HuH-7.5 (cell line): ENCODE measurements at places on chromosomes 3 and 15.

GRCh38 chr15:31178705-31179104 lies 77.2 kb upstream of the TRPM1 start:
- DNase-seq: no peak

- DNase-seq: no peak
Measured at GRCh38 chr15:51642696-51643095, 20.1 kb upstream of the DMXL2 start.

DNA sequence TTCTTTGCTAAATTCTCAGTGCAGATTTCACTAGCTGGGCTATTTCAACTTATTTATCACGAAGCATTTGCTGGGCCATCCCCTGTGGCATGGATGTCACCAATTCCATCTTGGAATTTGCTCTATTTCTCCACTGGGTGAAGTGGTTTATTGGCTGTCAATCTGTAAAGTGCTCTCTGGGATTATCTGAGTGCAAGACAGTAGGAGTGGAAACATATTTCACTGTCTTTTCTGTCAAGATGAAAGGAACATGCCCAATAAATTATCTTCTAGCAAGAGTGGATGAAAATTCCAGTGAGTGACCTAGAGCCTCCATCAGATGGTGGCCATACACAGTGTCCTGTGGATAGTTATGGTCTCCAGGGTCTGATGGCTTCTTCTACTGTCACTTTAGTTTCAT lies 25.1 kb upstream of the CTDSPL start:
- DNase-seq: no peak

DNA sequence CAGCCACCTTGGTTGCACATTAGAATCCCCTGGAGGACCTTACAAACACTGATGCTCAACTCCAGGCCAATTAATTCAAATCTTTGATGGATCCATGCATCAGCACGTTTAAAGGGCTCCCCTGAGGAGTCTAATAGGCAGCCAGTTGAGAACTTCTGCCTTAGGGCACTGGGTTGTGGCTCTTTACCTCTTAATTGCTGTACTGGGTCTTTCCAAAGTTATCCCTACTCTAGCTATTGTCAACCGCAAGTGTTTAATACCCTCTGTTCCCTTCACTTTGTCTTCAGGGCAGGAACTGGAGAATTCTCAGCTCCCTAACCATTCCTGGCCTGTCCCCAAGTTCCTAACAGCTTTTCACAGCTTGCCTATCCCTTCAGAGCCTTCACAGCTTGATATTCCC lies 15.0 kb upstream of the FAM174B start:
- no peak for DNase-seq

- DNase-seq: no peak
Measured at GRCh38 chr3:58163234-58163633, 47.5 kb downstream of the DNASE1L3 start.

- peak; percentile 86 for DNase-seq
Measured at GRCh38 chr15:77584201-77584600, 48.5 kb downstream of the LINGO1 start.

- DNase-seq: no peak
Measured at GRCh38 chr3:163664466-163664865, 1413.8 kb downstream of the SI start.

GRCh38 chr3:64031540-64032508 lies 8.5 kb upstream of the PSMD6 start:
- no peak for DNase-seq

GRCh38 chr3:60316121-60316797 lies 935.0 kb downstream of the FHIT start:
- no peak for DNase-seq

DNA sequence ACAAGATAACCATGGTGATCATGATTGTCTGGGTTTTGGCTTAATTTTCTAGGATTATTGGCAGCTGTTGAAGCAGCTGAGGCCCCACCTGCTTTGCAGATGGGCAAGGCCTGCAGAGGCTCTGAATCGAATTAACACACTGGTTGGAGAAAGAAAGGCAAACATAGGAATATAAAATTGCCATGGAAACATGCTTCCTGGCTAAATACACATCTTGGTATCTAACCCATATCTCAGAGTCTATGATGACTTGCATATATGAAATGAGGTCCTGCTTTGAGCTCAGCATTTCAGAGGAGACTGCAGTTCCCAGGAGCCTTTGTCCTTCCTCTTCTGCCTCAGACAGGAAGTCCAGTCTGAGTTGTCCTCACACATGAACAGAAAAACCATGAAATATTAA lies 24.3 kb upstream of the SV2B start:
- DNase-seq: no peak

GRCh38 chr15:90151989-90152645 lies 49.0 kb upstream of the SEMA4B start:
- no peak for DNase-seq

DNA sequence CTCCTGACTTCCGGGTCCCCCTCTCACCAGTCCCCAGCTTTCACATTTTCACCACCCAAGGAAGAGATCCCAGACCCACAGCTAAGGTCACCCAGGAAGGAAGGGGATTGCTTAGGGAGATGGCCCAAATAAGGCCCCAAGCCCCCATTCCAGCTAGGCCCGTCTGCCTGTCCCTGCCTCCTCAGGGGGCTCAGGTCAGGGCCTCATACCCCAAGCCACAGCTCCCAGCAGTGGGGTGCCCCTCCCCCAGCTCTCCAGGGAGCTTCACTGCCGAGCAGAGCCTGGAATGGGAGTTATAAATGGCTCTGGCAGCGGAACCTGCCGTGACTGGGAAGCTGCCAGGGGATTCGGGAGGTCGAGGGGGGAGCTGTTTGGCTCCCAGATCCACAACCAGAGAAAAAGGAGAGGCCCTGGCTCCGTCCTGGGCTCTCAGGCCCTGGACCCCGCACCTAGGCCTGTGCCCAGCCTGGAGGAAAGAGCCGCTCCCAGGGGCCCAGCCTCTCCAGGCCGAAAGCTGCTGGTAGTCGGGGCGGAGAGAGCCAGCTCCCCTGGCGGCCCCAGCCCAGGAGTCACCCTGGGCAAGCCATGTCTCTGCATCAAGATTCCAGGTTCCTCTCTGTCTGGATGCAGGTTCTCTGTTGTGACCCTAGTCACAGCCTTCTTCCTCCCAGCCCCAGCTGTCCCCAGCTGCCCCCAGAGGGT lies 550 bp downstream of the CCDC9B start:
- DNase-seq: no peak

DNA sequence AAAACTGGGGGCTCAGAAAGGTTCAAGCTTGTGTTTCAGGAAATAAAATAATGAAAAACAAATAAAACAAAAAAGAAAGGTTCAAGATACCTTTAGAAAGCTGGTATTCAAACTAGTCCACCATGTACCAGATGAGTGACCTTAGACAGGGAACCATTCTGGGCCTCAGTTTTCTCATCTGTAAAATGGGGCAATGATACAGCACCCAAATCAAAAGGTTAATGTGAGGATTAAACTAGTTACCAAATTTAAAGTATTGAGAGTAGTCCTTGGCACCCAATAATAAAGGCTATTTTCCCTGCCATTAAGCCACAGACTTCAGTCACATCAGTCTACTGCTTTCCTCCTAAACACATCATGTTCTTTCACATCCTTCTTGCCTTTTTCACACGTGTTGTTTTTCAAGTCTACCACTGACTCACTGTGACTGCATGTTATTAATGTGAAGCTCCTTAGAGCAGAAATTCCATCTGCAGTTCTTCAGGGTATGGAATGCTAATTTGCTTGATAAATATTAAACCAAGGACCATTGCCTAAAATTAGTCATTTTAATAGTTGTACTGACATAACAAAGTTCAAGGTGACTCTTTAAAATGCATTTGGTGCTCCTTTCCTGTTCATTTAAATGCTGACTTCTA lies 19.9 kb downstream of the TAMM41 start:
- DNase-seq: no peak

- no peak for DNase-seq
Measured at GRCh38 chr3:196603683-196604082, 35.2 kb downstream of the FBXO45 start.

- DNase-seq: no peak
Measured at GRCh38 chr15:87522997-87523396, 733.5 kb downstream of the NTRK3 start.

- DNase-seq: no peak
Measured at GRCh38 chr3:126947429-126947828, 35.5 kb upstream of the PLXNA1 start.

- DNase-seq: no peak
Measured at GRCh38 chr3:50124052-50124799, 30.9 kb upstream of the SEMA3F start.

DNA sequence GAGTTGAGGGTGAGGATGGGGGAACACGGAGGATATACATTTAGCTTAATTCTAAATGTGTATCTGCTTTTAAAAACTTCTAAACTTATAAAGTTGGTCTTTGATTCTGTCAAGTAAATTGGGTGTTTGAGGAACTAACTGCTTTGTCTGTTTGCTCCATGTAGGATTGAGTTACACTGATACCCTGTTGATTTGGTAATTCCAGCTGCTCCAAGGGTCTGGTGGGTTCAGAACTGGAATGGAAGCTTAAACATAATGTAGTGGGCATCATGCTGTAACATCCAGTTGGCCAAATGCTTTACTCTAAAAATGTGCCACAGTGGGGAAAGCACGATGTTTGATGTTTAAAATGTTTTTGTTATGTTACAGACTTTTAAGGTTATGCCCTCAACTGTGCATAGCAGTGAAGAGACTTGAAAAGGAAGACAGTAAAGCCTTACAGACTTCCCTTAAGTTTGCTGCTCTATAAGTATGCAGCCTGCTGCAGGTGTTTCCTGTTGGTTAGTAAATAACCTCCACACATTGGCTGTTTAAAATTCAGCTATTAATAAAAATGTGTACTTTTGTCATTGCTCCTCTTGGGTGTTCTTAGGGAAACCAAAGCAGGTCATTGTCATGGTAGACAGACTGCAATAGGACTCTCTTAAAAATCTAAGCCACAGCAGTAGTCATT lies 5.9 kb upstream of the EDEM1 start:
- DNase-seq: no peak

- peak; percentile 96 for DNase-seq
Measured at GRCh38 chr15:66842710-66843441, 140.8 kb downstream of the SMAD6 start.

DNA sequence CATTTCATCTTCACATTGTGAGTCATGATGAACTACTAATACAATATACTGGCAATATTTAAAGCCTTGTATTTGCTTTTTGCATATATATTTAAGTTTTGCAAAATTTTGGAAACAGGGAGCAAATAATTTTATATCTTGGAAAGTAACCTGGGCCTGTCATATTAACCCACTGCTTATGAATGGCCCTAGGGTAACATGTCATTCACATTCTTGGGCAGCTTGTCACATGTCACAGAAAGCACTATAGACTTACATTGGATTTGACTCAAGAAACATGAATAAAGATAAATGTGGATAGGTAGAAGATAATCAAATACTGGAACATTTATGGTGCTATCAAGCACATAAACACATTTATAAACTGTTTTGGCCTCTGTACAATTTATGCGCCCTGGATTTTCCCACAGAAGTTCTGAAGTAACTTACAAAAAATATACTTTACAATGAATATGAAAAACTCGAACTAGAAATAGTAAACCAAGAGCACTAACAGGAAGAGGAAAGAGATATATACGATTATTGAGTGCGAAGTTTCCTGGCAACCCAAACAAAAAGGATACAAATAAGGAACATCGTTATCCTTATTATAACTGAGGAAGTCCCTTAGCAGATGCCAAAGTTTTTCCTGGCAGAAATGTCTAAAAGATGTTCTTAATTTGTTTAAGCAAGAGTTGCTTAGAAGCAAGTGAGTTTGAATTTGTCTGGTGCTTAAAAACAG lies 257.2 kb downstream of the RBMS3 start:
- DNase-seq: no peak

DNA sequence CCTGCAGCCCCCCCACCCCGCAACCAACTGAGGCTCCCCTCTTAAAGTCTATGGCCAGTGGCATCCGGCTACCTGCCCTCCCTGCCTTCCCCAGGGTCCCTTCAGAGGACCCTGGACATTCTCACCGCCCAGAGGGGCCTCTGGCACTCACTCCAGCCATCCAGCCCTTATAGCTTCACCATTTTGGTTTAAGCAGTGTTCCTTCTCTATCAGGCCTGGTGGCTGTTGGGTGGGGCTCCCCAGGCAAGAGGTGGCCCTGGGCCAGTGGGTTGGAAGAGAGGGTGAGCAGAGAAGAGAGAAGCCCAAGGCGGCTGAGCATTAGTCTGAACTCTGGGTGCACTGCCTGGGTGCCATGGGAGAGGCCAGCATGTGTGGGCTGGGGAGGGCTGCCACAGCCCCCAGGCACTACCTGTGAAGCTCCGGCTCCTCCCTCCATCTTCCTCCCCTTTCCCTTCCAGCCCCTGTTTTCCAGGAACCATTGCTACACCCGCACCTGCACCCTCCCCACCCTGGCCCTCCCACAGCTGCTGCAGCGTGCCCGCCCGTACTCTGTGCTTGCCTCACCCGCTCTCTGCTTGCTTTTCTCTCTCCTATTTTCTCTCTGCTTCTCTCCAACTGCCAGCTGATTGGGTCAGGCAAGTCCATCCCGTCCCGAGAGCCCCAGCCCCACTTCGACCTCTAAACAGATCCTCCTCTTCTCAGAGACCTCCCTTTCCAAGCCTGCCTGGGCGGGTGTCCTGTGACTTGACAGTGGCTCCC lies 168.2 kb downstream of the TBC1D2B start:
- DNase-seq: no peak

GRCh38 chr15:44023176-44023575 lies 171.9 kb downstream of the FRMD5 start:
- no peak for DNase-seq

DNA sequence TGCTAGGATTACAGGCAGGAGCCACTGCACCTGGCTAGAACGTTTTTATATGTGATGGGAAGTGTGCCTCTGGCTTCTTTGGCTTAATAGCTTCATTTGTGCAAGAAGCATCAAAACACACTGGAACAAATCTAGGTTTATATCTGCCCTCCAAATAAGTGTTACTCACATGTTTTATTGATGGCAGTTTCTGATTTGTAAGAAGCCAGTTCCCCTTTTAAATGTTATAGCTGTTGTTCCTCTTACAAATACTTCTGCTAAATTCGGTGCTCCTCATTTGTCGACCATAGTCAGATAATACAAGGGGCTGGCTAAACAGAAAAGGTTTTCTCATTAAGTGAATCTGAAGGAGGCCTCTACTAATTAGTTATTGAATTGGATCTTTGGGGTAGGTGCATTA lies 307.1 kb upstream of the SEMA6D start:
- no peak for DNase-seq

DNA sequence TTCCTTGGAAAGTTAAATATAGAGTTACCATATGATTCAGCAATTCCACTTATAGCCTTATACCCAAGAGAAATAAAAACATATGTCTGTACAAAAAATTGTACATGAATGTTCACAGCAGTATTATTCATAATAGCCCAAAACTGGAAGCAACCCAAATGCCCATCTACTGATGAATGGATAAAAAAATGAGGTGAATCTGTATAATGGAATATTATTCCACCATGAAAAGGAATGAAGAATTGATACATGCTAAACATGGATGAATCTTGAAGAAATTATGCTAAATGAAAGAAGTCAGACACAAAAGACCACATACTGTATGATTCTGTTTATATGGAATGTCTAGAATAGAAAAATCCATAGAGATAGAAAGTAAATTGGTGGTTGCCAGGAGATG lies 61.4 kb downstream of the TTC23 start:
- no peak for DNase-seq
